ENCODE measurements at places on chromosomes 7 and 10. TPM values are rescaled to one million over a fixed set of nuclear protein-coding genes. Genes with fewer than 3 reads are reported as not detected.

The AOC1 gene
- 105 TPM for total RNA-seq

The RAB19 gene
- not detected for total RNA-seq

The GSTO2 gene
- under 0.01 TPM for total RNA-seq

The TAS2R4 gene
- 3.7 TPM for total RNA-seq

The PALD1 gene
- total RNA-seq: 4.3 TPM

DNA sequence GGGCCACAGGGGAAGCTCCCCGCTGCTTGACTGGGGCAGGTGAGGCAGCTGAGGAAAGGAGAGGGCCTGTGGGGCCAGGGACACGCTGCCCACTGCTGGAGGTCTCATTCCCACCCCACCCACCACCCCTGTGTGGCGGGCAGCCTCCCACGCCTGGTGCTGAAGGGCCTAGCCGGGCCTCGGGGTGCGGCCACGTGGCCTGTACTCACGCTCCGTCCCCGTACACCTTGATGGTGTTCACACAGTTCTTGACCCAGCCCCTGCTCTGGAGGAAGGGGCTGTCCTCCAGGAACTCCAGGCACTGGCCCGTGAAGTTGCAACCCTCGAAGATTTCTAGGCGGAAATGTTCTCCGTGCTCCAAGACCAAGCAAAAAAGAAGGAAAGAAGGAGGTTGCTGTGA lies 4.0 kb downstream of the CRYGN start:
- no peak for DNase-seq
- no peak overlapping the region for H3K4me3 ChIP-seq
- no peak overlapping the region for H3K27ac ChIP-seq
- peaks cover 12% of the 10 kb centered on the region for H3K4me1 ChIP-seq
- peaks cover 29% of the 10 kb centered on the region for H3K27me3 ChIP-seq

- H3K36me3 ChIP-seq: no peaks in the 10 kb centered on the region
- DNase-seq: no peak
- no peak overlapping the region for H3K27ac ChIP-seq
- no peaks in the 10 kb centered on the region for H3K4me1 ChIP-seq
- H3K4me3 ChIP-seq: no peak overlapping the region
These were observed 239.7 kb downstream of the WDR37 start for GRCh38 chr10:1295756-1296480.

DNA sequence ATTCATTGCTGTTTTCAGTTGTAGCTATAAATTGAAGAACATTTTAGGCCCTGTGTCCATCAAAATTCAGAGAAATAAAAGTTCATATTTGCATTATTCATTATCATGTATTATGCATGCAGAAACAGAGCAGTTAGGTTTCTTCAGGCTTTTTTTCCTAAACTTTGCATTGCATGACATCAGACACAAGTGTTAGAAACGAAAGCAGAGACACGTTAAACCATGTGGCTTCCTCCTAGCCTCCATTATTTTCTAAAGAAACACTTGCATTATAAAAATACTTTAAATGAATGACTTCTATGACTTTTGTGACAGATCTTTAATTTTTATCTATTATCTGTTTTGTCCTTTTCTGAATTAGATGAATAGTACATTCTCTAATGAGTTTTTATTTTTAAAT lies 8.8 kb upstream of the EBLN1 start:
- peaks cover 6% of the 10 kb centered on the region for H3K4me1 ChIP-seq
- H3K4me3 ChIP-seq: no peak overlapping the region
- no peak for DNase-seq
- H3K27me3 ChIP-seq: no peaks in the 10 kb centered on the region
- H3K36me3 ChIP-seq: no peaks in the 10 kb centered on the region
- H3K27ac ChIP-seq: no peak overlapping the region

- peak; percentile 10 for DNase-seq
- H3K4me1 ChIP-seq: no peaks in the 10 kb centered on the region
- H3K27ac ChIP-seq: no peak overlapping the region
These were observed 153.1 kb downstream of the ZNF365 start for GRCh38 chr10:62527019-62527827.

DNA sequence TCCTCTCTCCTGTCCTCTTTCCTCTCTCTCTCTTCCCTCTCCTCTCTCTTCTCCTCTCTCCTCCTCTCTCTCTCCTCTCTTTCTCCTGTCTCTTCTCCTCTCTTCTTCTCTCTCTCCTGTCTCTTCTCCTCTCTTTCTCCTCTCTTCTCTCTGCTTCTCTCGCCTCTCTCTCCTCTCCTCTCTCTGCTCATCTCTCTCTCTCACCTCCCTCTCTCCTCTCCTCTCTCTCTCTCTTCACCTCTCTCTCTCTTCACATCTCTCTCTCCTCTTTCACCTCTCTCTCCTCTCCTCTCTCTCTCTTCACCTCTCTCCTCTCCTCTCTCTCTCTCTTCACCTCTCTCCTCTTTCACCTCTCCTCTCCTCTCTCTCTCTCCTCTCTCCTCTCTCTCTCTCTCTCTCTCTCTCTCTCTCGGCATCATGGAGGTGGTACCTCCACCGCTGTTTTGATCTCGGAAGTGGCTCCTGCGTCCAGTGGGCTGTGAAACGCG lies 30.1 kb downstream of the CFAP46 start:
- H3K36me3 ChIP-seq: no peaks in the 10 kb centered on the region
- no peak overlapping the region for H3K4me3 ChIP-seq
- H3K4me1 ChIP-seq: peaks cover 9% of the 10 kb centered on the region
- DNase-seq: no peak

DNA sequence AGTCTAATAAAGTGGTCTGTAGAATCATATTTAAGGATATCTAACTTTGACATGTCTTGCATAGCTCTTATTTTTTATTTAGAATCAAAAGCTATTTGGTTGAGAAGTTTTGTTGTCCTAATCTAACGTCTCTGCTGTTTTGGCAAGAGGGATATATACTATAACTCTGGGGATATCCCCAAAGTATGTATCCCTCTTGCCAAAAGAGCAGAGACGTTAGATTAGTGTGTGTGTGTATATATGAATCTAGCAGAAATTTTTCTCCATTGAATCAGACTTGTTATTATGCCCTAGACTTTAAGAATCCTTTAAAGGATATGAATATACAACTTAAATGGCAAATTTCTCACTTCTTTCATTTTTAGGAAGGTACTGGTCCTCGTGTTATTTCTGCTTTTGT lies 9.6 kb downstream of the SMC3 start:
- no peak overlapping the region for H3K4me3 ChIP-seq
- H3K4me1 ChIP-seq: no peaks in the 10 kb centered on the region
- no peak overlapping the region for H3K27ac ChIP-seq
- no peak for DNase-seq
- no peaks in the 10 kb centered on the region for H3K27me3 ChIP-seq
- H3K36me3 ChIP-seq: peaks cover 68% of the 10 kb centered on the region

DNA sequence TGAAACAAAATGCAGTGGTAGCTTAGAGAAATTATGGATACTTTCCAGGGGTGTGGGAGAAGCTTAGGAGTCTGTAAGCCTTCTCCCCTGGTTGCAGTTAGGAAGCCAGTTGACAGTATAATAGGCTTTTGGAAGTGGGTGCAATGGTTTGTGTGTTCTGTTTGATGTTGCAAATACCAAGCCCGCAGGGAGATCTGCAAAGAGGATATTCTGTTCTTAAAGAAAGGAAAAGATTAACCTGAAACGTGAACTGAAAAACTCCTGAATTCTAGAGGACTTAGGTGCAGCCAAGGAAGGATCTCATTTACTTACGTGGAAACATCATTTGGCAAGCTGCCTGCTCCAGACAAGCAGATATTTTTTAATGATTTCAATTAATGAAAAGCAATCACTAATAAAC lies 496.6 kb downstream of the AUTS2 start:
- no peaks in the 10 kb centered on the region for H3K27me3 ChIP-seq
- no peaks in the 10 kb centered on the region for H3K36me3 ChIP-seq
- no peak overlapping the region for H3K4me3 ChIP-seq

- H3K27me3 ChIP-seq: peaks cover 15% of the 10 kb centered on the region
- peaks cover 8% of the 10 kb centered on the region for H3K4me1 ChIP-seq
- H3K27ac ChIP-seq: no peak overlapping the region
- DNase-seq: no peak
These were observed 3.3 kb upstream of the SMO start for GRCh38 chr7:129184981-129185670.

GRCh38 chr10:131072651-131073468 lies 238.7 kb downstream of the TCERG1L start:
- peaks cover 13% of the 10 kb centered on the region for H3K27me3 ChIP-seq
- no peaks in the 10 kb centered on the region for H3K4me1 ChIP-seq
- no peak overlapping the region for H3K4me3 ChIP-seq
- DNase-seq: no peak

DNA sequence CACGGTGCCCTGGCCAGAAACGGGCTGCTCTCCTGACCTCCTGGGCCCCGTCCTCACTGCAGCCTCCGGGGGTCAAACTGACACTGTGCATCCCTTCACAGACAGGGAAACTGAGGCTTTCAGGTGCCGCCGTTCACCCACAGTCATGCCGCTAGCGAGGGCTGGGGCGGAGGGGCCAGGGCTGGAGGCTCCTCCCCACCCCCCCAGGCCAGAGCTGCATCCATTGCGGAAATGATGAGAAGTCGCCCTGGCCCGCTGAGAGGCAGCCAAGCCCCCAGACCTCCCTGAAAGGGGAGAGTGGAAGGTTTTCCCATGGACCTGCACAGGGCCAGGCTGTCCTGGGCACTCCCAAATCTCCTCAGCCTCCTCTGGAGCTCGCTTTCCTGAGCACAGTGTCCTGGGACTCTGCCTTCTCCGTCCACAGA lies 16.5 kb upstream of the INPP5A start:
- H3K27ac ChIP-seq: no peak overlapping the region
- no peak overlapping the region for H3K4me3 ChIP-seq
- peaks cover 54% of the 10 kb centered on the region for H3K4me1 ChIP-seq
- H3K27me3 ChIP-seq: no peaks in the 10 kb centered on the region

DNA sequence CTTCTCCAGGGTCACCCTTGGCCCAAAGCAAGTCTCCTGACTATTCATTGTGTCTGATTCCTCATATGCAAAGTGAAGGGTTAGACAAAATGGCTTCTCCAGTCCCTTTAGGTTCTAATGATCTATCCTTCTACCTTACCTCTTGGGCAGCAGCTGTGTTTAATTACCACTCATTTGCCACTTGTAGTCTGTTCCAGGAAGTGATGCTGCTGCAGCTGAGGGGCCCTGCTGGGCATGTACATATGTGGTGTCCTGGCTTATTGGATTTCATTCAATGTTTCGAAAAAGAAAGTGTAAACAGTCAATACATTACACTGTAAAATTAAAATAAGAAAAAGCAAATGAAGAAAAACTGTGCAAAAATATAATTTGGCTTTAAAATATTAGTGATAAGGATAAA lies 36.6 kb downstream of the SCIN start:
- no peak for DNase-seq
- H3K27ac ChIP-seq: no peak overlapping the region
- H3K36me3 ChIP-seq: no peaks in the 10 kb centered on the region
- no peak overlapping the region for H3K4me3 ChIP-seq
- no peaks in the 10 kb centered on the region for H3K27me3 ChIP-seq

DNA sequence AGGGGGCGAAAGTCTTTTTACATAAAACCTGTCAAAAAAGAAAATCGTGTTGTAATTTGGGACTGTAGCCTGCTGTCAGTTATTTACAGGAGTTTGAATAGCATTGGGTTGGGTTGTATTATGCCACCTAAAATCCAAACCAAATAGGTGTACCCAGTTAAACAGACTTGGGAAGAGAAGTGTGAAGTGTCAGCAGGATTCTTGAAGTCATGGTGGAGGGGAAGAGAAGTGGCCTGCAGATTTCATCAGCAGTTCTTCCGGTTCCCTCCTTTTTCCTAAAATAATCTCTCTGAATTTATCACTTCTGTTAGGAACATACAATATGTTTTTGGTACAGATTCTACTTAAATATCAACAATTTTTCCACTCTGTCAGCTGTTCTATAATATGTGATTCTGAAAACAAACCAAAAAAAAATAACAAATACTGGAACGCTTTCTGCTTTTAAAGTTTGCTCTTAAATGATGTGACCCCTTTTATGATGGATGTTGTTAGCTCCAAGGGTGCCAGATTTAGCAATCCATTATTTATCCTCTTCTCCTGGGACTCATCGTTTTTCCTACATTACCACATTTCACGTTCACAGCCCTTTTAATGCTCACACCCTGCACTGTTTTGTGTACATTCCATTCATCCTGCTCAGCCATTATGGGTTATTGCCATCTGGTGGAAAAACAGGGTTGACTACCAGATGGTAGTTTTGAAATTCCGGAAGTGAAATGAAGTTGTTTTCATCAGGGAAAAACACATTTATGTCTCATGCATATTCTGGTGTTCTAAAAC lies 18.7 kb upstream of the ARHGAP12 start:
- no peaks in the 10 kb centered on the region for H3K27me3 ChIP-seq
- no peaks in the 10 kb centered on the region for H3K36me3 ChIP-seq
- peak; percentile 91 for DNase-seq

GRCh38 chr7:68364886-68365625 lies 1233.2 kb upstream of the AUTS2 start:
- H3K36me3 ChIP-seq: no peaks in the 10 kb centered on the region
- DNase-seq: no peak
- no peaks in the 10 kb centered on the region for H3K27me3 ChIP-seq
- no peak overlapping the region for H3K27ac ChIP-seq
- H3K4me1 ChIP-seq: no peaks in the 10 kb centered on the region

GRCh38 chr7:108459922-108460551 lies 3.8 kb upstream of the NRCAM start:
- DNase-seq: no peak
- no peak overlapping the region for H3K27ac ChIP-seq
- peaks cover 23% of the 10 kb centered on the region for H3K4me1 ChIP-seq
- peaks cover 47% of the 10 kb centered on the region for H3K27me3 ChIP-seq

- H3K36me3 ChIP-seq: no peaks in the 10 kb centered on the region
- no peaks in the 10 kb centered on the region for H3K27me3 ChIP-seq
- H3K4me1 ChIP-seq: no peaks in the 10 kb centered on the region
These were observed 4.9 kb upstream of the TCAF1 start for GRCh38 chr7:143906895-143907294.

DNA sequence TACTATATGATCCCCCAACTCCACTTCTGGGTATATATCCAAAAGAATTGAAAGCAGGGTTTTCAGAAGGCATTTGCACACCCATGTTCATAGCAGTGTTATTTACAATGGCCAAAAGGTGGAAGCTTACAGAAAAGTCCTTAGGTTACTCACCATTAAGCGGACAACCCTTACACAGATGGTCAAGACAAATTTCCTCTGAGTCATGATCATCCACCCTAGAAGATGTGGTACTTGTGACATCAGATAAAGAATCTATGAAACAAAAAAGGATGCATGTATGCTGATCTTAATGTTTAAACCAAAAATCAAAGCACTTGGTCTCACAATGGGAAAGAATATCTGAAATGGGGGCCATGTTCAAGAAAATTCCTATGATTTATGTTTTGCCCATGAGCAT lies 31.1 kb downstream of the ZC3HAV1 start:
- peaks cover 89% of the 10 kb centered on the region for H3K36me3 ChIP-seq
- no peaks in the 10 kb centered on the region for H3K27me3 ChIP-seq
- no peak for DNase-seq

DNA sequence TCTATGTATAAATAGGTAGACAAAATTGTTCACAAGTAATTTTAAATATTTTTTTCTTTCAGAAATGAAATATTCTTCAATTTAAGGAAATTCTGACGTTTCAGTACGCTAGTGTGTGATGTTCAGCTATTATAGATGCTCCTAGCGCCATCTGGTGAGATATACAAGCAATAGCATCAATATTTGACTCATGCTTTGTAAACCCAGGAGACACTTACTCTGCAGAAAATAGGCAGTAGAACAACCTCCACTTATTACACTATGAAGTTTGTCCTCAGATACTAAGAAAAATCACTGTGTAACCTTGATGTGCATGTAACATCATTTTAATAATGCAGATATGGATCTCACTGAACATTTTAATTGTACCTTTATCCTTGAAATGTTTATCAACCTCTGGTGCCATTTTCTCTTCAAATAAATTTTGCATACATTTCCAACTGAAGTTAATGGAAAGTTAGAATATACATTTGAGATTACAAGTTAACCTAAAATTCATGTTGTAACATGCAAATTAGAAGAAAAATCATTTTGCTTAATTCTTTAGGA lies 151.5 kb upstream of the FAM3C start:
- H3K27ac ChIP-seq: no peak overlapping the region
- H3K27me3 ChIP-seq: no peaks in the 10 kb centered on the region
- no peaks in the 10 kb centered on the region for H3K4me1 ChIP-seq
- H3K4me3 ChIP-seq: no peak overlapping the region
